ENCODE measurements at places on chromosomes 7 and 10.

GRCh38 chr10:8298896-8299570 lies 244.5 kb downstream of the GATA3 start:
- no peak for DNase-seq

DNA sequence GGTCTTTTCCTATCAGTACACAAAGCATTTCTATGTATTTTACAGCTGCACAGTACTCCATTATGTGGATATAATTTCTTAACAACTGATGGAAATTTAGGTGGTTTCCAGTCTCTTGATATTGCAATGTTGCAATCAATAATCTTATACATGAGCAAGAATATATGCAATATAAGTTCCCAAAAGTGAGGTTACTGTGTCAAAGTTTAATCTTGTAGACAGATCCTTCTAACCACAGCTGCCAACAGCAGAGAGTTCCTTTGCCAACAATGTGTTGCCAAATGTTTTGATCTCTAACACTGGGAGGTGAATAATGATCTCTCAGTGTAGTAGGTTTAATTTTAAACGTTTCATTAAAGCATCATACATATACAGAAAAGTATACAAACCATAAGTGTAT lies 54.5 kb downstream of the CUL2 start:
- DNase-seq, result no peak

- DNase-seq, result no peak
Measured at GRCh38 chr10:72784551-72785351, 92.8 kb downstream of the MCU start.

- DNase-seq, result no peak
Measured at GRCh38 chr7:20777377-20778062, 9.2 kb downstream of the SP8 start.

GRCh38 chr10:82572744-82573143 lies 697.8 kb downstream of the NRG3 start:
- DNase-seq, result no peak

DNA sequence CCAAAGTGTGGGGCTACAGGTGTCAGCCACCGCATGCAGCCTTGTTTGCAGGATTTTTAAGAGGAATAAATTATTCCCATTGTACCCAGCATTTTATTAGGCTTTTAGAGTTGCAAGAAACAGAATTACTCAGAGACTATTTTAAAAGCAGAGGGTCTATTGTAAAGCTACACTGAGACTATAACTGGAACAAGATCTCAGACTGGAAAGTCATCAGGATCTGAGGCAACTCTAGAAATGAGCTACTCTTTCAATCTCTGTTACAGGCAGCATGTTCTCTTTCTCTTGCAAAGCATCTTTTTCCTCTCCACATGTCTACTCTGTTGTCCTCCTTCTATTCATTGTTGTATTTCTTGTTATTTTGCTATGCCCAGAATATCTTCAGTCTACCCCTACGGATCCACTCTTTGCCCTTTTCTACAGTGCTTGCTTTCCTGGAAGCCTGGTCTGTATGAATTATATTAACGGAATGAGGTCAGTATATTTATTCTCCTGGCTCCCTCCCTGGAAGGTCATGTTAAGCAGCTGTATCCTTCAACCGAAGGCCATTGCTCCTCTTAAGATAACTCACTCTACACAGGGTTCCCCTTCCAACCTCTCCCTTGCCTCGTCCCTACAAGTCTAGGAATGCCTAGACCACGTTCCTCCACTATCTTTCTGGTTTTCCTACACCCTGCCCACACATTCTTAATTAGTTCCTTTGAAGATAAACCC lies 27.7 kb upstream of the MICU1 start:
- DNase-seq, result no peak

GRCh38 chr7:112421666-112422486 lies 28.4 kb upstream of the IFRD1 start:
- no peak for DNase-seq

- no peak for DNase-seq
Measured at GRCh38 chr7:26525398-26526264, 234.0 kb downstream of the SNX10 start.

DNA sequence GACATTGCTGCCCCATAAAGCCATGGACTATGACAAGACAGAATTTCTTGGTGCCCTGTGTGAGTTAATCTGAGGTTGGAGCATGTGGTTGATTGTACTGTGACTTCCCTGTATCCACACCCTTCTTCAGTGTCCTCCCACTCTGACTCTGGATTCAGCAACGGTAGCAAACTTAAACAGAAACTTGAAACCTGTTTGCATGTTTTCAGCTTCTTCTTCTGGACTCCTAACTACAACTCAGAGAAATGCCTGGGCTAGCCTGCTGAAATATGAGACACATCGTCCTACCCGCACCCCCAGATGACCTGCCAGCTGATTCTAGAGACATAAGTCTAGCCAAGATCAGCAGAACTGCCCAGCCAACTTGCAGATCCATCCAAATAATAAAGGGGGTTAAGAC lies 78.4 kb downstream of the IPMK start:
- DNase-seq, result no peak

GRCh38 chr10:12081470-12081869 lies 12.7 kb downstream of the DHTKD1 start:
- DNase-seq, result no peak

- no peak for DNase-seq
Measured at GRCh38 chr10:112663234-112664125, 216.5 kb downstream of the VTI1A start.

DNA sequence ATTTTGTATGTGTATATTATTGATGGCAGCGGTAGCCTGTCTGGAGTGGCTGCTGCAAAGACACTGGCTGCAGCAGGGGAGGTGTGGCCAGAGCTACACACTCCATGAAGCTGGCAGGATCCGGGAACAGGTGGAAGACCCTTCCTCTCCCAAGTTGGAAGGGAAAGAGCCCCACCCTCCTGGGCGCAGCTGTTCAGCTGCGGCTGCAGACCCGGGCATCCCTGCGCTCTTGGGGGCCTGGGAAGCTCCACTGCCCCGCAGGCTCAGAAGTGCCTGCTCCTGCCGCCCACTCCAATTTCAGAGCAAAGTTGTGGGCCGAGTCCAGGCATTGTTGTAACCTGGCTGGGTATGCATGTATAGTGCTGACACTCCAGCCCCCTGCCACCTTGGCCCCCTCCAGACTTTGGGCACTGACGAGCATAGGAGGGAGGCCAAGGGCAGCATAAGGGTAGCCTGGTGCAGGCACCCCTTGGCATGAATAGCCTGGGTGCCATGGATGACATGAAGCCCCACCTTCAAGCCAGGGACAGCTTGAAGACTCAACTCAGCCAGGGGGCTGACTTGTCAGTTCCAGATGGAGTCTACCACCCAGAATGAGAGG lies 90.7 kb upstream of the TMEM168 start:
- DNase-seq, result no peak

DNA sequence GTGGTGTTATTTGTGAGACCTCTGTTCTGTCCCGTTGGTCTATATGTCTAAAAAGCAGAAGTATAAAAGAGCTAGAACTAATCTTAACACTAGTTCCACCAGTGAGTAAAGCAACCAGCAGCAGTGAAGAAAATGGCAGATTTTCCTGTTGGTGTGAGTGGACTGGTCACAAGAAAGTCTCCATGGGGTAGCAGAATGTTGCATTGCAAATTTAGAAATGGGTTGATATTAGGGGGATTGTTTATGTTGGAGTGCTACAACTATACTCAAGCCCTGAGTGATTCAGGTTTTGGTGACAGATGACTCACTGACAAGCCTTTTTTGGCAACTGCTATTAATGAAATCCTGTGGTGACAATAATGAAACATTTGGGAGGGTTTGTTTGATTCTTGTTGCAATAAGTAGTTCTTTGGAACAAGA lies 5.6 kb downstream of the AVL9 start:
- no peak for DNase-seq

DNA sequence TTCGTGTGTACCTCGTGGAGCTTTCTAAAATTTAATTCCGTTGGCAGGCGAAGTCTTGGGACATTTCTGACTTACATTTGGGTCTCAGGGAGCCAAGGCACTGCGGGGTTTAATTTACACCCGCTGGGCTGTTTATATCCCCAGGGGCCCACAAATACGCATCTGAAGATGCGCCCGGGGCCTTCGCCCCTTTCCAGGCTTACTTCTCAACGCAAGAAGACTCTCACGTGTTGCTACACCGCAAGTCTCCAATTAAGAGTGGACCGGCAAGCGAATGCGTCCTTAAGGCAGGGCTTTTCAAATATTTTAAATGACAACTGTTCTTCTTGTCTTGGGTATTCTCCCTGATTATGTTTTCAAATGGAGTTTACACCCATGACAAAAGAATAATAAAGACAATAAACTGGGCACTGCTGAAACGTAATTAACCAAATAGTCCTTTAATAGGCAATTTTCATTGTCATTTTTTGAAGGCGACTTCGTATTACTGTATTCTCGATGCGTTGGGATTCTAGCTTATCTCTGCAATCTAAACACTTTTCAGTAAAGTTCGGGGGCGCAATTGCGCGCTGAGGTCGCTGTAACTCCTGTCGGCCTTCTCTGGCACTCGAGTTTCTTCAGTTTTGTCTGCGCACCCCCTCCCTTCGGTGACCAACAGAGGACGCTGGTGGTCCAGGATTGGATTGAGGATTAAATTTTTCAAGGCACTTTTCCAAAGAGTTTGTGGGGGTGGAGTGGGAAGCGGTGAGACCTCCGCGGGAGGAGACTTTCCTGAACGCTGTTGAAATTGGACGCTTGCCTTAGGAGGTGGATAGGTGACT lies 837 bp upstream of the IGFBP3 start:
- DNase-seq, result no peak

- DNase-seq, result no peak
Measured at GRCh38 chr7:45625714-45626440, 51.7 kb downstream of the ADCY1 start.

DNA sequence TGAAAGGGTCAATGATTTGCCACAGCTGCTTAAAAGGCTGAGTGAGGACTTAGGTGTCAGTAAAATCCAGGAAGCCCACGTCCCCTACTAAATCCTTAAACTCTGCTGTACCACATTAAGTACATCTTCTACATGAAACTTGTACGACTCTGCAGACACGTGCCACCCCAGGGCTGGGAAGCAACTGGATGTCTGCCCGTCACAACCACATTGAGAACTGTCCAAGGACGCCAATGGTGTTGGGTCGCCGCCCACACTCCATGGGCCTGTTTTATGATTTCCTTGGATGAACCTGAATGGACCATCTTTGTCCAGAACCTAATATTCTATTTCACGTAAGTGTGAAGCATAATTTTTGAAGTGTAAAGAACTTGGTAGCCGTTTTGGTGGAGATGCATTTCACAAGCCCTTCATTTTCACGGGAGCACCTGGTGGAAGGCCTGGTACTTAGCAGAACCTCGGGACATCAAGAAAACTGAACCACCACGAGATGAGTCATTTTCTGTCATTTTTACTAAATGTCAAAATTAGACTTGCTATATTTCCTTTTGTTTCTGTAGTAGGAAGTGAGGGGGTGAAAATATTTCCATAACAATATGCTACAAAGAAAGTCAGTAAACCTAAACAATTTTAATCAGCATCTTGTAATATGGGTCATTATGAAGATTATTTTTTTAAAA lies 134.9 kb downstream of the SFMBT2 start:
- no peak for DNase-seq

GRCh38 chr7:15947754-15948153 lies 261.3 kb upstream of the MEOX2 start:
- DNase-seq, result no peak

DNA sequence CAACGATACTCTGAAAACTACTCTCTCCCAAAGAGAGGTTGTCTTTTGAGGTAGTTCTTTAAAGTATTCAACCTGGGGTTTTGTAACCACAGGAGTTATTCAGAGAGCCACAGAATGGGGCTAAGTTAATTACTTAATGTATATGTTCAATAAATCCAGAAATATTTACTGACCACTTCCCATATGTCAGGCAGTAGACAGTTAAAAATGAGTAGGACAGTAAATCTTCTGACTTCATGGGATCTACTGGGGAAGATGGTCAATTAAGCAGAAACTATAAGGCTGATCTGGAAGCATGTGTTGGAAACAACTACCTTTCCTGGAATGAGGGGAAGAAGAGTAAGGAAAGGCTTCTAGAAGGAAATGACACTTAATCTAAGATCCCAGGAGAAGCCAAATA lies 167.7 kb downstream of the MAGI2 start:
- DNase-seq, result no peak

- DNase-seq, result no peak
Measured at GRCh38 chr10:12510501-12510941, 161.2 kb downstream of the CAMK1D start.

GRCh38 chr7:80614851-80615271 lies 23.6 kb upstream of the CD36 start:
- no peak for DNase-seq

- no peak for DNase-seq
Measured at GRCh38 chr10:642186-642890, 47.1 kb downstream of the DIP2C start.

DNA sequence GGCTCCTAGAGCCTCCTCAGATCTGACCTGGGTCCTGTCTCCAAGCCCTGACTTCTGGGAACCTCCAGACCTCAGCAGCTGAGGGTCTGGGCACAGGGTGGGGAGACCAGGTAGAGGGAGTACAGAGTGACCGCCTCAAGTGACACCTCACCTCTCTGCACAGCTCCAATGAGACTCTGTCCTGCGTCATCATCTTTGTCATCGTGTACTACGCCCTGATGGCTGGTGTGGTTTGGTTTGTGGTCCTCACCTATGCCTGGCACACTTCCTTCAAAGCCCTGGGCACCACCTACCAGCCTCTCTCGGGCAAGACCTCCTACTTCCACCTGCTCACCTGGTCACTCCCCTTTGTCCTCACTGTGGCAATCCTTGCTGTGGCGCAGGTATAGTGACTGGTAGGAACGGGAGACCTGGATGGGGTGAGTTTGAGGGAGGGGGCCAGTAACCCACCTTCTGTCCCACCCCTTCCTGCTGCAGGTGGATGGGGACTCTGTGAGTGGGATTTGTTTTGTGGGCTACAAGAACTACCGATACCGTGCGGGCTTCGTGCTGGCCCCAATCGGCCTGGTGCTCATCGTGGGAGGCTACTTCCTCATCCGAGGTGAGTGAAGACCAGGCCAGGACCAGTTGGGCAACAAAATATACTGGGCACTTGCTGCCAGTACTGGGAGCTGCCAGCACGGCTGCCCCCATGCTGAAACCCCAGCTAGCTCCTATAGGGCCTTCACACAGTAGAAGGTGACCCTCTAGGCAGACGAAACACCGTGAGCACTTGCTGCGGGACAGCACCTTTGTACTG lies 17.8 kb downstream of the SMO start:
- DNase-seq, result no peak

DNA sequence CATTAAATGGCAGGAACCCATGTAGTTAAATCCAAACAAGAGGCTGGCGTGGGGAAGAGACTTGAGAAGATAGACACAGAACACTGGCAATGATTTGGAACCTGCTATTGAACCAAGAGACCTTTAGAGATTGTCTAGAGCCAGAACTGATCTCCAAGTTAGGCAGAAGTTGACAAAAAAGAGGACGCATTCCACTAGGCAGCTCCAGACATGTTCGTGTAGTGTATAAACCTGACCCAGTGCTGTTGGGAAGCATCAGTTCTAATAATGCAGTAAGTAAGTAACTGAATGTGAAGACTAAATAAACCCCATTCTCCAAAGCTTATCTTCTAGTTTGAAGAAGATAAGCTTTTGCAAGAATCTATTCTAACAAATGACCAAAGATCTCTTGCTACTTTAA lies 50.8 kb downstream of the AP3M1 start:
- no peak for DNase-seq

GRCh38 chr10:10996966-10997620 lies 20.6 kb upstream of the CELF2 start:
- no peak for DNase-seq

- no peak for DNase-seq
Measured at GRCh38 chr10:120511165-120511564, 54.1 kb downstream of the PLPP4 start.

- DNase-seq, result no peak
Measured at GRCh38 chr7:44787041-44787440, 9.4 kb upstream of the PPIA start.

All from activated T-cell treated with anti-CD3 and anti-CD28 coated beads for 4 hours (primary cell).